ENCODE measurements at places on chromosomes 6 and 20.

DNA sequence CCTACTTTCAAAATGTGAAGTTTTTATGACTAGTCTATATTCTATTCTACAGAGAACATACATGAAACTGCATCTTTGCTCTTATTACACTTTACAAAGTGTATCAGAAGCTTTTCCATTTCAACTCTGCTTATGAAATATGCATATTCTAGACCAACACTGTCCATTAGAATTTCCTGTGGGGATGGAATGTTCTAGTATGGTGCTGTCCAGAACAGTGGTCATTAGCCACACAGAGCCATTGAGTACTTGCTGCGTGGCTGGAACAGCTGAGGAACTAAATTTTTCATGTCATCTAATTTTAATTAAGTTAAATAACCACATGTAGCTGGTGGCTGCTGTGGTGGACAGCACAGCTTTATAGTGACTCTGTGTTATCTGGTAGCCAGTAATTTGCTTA is 105.9 kb upstream of the PDE10A start:
- DNase-seq: no peak

DNA sequence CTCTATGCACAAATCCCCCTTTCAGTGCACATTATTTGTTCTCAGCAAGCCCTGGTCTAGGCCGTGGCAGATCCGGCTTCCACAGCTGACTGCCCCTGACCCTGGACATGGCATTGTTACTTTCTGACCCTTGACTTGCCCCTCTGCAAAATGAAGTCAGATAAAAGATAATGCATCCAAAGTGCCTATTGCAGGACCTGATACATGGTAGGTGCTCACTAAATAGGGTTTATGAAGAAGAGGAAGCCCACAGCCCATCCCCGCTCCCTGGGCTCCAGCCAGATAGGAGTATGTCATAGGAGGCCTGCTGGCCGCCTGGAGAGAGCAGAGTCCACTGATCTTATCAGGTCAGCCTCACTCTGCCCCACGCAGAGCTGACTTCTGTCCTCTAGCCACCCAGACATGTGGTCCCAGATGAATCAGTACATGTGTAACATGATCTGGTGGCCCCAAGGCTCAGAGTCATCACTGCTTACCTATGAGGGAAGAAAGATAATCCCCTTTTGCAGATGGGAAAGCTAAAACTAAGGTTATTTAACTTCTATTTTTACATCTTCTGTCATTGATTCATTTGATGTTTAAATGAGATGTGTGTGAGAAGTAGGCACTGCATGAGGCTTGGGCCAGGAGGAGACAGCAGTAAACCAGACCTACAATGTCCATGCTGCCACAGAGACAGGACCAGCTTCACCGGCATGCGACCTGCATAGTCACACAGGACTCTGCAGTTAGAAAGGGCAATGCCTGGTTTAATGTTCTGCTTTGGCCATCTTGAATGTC is 20.4 kb downstream of the MAFB start:
- no peak for DNase-seq

DNA sequence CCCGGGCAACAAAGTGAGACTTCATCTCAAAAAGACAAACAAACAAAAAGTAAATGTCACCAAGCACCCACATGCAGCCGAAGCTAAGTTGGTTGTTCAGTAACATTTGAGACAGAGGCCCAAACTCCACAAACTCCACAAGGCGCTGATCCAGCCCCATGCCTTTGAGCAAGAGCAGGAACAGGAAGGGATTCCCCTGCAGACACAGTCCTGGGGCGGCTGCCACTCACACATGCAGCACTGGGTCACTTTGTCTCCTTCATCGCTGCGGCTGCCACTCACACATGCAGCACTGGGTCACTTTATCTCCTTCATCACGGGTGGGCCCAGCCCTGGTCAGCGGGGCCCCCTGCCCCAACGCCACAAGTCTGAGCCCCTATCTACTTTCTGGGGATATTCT is 246.9 kb upstream of the RREB1 start:
- no peak for DNase-seq

GRCh38 chr6:159224452-159224851 is 55.3 kb downstream of the FNDC1 start:
- no peak for DNase-seq

- no peak for DNase-seq
These were observed 3.7 kb upstream of the SYNDIG1 start for GRCh38 chr20:24465730-24466129.

DNA sequence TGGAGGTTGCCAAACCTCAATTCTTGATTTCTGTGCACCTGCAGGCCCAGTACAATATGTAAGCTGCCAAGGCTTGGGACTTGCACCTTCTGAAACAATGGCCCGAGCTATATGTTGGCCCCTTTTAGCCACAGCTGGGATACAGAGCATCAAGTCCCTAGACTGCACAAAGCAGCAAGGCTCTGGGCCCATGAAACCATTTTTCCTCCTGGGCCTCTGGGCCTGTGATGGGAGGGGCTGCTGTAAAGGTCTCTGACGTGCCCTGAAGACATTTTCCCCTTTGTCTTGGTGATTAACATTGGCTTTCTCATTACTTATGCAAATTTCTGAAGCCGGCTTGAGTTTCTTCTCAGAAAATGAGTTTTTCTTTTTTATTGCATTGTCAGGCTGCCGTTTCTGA is 40.5 kb upstream of the SLC35F1 start:
- DNase-seq: no peak

DNA sequence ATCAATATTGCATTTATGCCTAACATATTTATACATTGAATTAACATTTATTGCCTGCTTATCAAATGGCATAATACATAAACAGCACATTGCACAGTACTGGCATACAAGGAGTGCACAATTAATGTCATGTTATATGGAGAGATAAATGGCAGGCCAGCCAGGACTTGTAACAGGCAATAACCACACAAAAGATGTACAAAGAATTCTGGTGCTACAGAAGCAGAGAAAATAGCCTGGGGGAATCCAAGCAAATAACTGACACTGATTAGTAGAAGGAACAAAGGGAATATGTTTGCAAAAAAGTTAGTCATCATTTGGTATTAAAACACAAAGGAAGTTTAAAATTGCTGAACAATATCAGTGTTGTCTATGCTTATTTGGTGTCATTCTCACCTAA is 27.3 kb downstream of the COL21A1 start:
- no peak for DNase-seq

GRCh38 chr20:10637563-10637962 is 36.2 kb downstream of the JAG1 start:
- DNase-seq: no peak

GRCh38 chr6:166657531-166657930 is 30.5 kb upstream of the RPS6KA2 start:
- DNase-seq: no peak

DNA sequence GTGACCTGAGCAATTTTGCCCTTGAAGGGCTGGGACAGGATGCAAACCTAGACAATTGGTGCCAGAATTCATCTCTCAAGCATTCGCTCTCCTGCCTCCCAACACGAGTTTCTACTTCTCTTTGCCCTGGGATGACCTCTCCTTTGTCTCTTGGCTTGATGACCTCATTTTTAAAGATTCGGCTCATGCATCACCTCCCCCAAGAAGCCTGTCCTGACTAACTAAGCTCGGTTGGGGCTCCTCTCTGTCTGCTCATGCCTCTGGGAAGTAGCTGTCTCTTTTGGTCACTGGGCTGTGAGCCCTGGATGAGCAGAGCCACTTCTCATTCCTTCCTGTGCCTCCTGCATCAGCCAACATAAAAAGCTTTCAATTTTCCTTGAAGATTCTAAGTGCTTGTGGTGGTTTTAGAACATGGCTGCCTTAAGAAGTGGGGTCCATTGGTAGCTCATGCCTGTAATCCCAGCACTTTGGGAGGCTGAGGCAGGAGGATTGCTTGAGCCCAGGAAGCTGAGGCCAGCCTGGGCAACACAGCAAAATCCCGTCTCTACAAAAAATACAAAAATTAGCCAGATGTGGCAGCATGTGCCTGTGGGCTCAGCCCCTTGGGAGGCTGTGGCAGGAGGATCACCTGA is 11.1 kb upstream of the TCF15 start:
- no peak for DNase-seq

DNA sequence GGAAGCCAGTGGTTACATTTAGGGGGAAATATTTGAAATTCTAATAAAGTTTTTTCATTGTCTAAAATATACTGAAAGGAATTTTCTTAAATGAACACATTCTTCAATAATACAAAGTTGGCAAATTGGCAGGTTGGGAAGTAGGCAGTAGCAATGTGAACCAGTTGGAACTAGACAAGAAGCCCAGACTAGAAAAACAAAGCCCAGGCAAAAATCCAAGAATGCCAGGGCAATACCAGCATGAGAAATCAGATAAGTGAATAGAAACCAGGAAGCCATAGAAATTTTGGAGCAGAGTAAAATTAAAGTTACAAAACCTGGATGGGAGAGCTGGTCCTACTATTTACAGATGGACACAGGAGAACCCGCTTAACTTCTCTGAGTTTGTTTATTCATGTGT is 52.2 kb downstream of the TPBG start:
- no peak for DNase-seq

GRCh38 chr6:35948725-35949124 is 27.8 kb upstream of the SRPK1 start:
- DNase-seq: no peak

- no peak for DNase-seq
These were observed 5.3 kb upstream of the HSPA1B start for GRCh38 chr6:31822036-31822821.

- no peak for DNase-seq
These were observed 223.5 kb downstream of the CDKAL1 start for GRCh38 chr6:20757761-20758160.

Data from activated T-cell treated with anti-CD3 and anti-CD28 coated beads for 48 hours (primary cell).